ENCODE measurements at places on chromosomes 13 and 19.

GRCh38 chr13:111907341-111907880 lies 159.5 kb upstream of the SOX1 start:
- DNase-seq: peak; percentile 12

DNA sequence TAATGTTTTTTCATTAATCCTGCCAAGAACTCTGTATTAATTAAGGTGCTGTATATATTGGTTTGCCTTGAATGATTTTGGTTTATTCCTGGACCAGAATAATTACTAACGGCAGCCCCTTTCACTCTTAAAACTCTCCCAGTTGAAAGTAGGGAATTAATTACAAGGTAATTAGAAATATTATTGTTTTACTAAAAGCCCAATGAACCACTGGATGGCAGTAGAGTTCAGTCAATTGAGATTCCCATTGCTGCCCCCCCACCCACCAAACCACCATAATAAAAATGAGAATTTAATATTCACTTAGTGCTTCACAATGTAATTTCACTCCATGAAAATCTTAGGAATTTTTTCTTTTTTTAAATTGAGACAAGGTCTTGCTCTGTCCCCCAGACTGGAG lies 13.7 kb downstream of the WBP4 start:
- no peak for DNase-seq

- DNase-seq: no peak
Measured at GRCh38 chr19:46791944-46792343, 3.5 kb upstream of the SLC1A5 start.

DNA sequence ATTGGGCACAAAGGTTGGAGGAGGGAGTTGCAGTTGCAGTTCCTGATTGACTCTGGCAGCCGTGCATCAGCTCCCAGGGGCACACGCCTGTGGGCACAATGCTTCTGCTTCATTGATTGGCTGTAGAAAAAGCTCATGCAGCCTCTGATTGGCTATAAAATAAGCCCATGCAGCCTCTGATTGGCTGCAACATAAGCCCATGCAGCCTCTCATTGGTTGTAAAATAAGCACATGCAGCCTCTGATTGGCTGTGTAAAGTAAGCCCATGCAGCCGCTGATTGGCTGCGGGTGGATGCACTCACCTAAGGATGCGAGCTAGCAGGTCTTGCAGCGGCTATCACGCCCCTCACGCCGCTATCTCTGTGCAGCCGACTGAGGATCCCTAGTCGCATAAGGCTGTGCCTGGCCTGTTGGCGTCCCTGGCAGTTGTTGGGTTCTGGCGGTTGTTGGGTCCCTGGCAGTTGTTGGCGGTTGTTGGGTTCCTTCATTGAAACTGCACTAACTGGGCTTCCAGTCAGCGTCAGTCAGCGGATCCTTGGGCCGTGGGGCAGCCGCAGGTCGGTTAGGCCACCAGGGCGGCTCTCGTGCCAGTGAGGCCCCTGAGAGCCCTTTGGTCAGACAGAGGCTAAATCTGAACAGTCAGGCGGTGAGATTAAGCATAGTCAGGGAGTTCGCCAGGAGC lies at the start of gene SIGLECL1:
Gene SIGLECL1 (plus strand): TSS at position 295 of the 682 bp plus-strand sequence. CDS start 12,993 bp downstream, outside the sequence.
- DNase-seq: peak; percentile 39

DNA sequence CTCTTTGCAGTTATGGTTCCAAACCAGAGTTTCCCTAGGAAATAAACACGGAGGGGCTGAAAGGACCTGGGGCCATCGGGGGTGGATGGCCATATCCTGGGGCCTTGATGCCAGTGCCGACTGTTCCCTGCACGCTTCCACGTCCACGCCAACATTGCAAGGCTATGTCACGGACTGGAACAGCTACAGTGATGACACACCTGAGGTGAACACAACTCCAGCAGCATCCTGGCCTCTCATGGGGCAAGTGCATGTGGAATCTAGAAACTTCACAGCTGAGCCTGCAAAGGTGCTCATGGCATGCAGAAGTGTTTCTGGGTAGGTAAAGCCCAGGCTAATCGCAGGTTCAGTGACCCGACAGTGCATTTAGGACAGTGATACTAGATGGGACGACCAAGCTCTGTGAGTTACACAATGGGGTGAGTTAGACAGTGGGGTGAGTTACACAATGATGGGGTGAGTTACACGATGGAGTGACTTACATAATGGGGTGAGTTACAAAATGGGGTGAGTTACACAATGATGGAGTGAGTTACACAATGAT lies 52.0 kb upstream of the GAS6 start:
- DNase-seq: peak; percentile 20

DNA sequence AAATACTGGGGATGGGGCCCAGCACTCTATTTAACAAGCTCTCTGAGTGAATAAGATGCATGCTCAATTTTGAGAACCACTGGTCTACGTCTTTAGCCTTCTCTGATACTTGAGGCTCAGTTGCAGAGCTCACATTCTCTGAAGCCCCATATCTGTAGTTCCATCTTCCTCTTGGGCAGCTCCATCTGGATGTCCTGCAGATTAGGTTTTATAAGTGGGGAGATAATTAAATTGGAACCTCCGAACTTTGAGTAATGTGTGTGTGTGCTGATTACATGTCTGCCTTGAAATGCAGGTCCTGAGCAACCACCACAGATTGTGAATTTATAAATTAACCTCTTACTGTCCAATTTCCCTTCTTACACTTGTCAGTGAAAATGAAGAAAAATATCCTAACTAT lies 7.2 kb upstream of the RASL11A start:
- DNase-seq: no peak

DNA sequence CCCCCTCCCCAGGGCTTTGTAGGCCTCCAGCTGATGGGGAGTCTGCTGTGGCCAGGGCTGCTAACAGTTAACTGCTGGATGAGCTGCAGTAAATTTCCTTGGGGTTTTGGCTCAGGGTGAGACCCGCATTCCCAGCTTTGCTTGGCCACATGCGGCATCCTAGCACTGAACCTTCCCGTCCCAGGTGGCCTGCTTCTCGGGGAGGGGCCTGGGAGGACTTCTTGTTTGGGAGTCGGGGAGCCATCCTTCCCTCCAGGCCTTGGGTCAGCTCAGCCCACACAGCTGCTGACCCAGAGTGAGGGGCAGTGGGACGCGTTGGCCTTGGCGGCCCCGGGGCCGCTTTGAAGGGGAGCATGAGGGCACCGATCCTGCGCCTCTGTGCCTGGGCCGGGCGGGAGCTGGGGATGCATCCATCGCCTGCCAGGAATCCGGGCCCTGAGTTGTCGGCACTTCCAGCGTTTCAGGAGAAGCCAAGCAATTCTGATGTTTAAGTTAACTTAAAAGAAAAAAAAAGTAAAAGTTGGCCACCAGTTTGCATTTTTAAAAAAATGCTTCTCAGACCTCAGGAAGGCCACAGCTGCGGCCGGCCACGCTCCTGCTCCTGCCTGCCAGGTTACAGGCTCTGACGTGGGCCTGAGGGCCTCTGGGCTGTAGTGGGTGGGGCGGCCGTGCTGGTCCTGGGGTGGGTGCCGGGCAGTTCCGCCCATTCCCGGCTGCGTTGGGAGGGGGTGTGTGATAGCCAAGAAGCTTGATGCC lies 27.7 kb downstream of the CRTC1 start:
- DNase-seq: no peak

- no peak for DNase-seq
Measured at GRCh38 chr19:51921949-51922348, 5.3 kb upstream of the ZNF613 start.

GRCh38 chr13:101514695-101515275 lies 62.3 kb downstream of the ITGBL1 start:
- DNase-seq: no peak

DNA sequence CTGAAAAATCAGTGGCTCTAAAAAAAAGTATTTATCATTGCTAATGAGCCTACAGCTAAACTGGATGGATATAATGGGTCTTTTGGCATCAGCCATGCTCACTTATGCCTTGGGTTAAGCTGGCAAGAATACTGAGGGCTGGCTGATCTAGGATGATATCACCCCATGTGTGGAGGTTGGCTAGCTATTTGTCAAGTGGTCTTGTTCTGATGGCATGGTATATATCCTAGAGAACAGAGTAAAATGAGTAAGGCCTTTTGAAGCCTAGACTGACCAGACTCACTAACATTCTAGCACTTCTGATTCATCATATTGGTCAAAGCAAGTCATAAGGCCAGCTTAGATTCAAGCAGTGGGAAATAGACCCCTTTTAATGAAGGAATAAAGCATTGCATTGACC lies 383.0 kb downstream of the SLITRK1 start:
- no peak for DNase-seq

DNA sequence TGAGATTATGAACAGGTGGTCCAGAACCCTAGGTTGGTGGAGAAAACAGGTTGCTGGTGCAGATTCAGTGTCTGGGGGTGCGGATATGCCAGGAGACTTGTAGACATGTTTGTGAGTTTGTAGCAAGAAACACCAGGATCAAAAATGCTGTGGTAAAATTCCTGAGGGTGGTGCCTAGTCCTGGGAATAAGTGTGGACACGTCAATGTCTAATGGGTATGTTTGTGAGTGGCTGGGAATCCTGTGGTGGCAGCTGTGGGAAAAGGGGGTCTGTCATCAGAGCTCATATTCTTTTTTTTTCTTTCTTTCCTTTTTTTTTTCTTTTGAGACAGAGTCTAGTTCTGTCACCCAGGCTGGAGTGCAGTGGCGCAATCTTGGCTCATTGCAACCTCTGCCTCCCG lies 7.2 kb downstream of the ZNF708 start:
- no peak for DNase-seq

DNA sequence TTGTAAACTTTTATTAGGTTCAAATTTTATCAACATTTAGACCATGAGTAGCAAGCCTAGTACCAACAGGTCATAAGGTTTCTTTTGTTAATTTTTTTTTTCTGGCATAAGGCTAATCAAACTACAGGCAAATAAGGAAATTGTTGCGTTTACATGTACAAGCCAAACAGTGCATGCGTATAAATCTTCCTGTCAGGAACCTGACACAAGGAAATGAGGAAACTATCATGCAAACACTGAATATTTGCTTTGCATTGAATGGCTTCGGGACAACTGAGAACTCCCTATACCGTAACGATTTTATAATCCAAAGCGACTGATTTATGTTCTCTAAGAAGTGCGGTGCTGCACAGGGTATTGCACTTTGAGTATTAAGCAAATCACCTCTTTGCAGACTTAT lies 133.0 kb upstream of the TRPC4 start:
- DNase-seq: no peak

- no peak for DNase-seq
Measured at GRCh38 chr19:43310221-43310620, 40.9 kb upstream of the PSG9 start.

GRCh38 chr13:24922387-24922744 lies 158.4 kb downstream of the RNF17 start:
- DNase-seq: no peak

DNA sequence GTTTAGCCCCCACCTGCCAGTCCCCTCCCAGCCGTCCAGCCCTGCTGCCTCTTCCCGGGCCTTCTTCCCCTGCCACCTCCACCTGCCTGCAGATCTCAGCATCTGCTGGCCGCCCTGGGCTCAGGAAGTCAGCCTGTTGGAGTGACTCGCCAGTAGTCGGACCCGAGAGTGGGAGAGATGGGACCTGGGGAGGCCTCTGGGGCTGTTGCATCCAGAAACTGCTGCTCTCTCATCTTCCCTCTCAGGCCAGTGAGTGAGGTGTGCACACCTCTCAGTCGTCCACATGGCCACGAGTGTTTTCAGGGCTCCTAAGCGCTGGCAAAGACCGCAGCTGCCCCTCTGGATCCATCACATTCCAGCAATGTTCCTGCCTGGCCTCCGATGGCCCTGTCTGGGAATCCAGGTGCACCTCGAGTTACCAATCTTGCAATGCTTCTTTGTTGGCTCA lies 151.8 kb upstream of the SOX1 start:
- DNase-seq: peak; percentile 26

DNA sequence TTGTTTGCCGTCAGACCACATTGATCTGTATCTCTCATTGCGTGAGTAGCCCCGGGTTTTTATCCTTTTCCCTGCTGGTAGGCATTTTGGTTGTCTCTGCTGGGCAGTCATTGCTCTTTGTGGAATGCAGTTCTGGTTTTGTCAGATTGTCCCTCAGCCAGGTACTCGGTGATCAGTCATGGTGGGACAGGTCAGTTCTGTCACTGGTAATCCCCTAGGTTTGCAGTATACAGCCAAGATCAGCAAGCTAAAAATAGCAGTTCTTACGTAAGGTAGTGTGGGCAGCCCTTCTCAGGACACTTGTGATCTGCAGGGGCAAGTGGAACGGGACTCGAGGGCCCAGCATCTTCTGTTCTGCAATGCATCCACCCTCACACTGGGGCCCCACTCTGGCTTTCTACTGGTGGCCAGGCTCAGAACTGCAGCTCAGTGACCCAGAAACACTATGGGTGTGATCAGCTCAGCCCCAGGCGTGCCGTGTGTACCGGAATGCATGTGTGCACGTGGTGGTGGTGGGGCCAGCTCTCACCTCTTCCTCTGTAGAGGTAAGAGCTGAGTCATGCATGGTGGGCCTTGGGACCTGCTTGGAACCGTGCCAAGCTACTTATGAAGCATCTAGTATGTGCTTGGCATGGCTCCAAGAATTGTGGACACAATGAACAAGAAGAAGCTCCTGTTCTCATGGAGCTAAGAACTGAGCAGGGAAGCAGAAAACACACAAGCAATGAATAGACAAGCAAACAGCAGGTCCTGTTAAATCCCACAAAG lies 6.3 kb downstream of the PLEKHF1 start:
- no peak for DNase-seq

- DNase-seq: no peak
Measured at GRCh38 chr13:102152790-102153189, 249.1 kb downstream of the FGF14 start.

GRCh38 chr13:94607056-94607455 lies 5.4 kb downstream of the GPR180 start:
- DNase-seq: no peak

- DNase-seq: no peak
Measured at GRCh38 chr19:35587321-35587720, 1.3 kb downstream of the PMIS2 start.

DNA sequence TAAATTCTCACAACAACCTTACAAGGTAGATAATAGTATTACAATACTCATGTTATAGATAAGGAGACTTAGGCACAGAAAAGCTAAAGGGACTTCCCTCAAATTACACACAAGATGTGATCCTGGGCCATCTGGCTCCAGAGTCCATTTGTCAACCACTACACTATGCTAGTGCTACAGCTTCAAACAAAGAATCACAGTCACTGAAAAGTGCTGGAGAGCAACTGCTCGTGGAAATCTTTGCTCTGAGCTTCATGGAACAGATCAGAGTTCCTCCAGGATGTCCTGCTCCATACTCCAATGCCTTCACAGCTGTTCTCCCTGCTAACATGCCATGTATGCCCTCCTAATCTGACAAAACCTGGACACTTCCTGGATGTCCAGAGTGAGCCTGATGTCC lies 271.2 kb downstream of the ENOX1 start:
- DNase-seq: no peak

- no peak for DNase-seq
Measured at GRCh38 chr13:98482476-98483444, 94.1 kb downstream of the STK24 start.
